Ovary (tissue), 10 donors: ENCODE measurements at places on chromosomes 5 and 9.

DNA sequence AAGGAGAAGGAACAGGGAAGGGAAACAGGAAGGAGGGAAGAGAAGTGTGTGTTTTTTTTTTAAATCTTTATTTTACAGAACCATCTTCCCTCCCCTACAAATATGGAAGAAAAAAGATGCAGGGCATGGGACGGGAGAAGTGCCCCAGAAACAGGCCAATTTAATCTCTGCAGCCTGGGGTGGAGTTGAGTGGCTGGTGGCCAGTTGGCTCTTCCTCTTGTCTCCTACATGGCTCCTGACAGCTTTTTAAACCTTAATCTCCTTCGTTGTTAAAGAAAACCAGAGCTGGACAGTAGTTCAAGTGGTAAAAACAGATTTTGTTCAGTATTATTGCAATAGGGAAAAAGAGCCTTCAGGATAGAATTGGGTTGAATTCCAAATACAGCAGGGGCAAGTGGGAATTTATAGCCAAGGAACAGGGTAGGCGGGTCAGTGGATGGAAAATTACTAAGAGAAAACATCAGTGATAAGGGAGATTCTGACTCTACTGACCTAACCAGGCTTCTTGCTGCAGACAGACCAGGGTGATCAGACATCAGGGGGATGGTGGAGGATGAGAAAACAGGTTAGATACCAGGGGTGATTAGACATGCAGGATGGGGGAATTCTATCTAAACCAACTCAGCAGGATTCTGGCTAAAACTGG is 125.1 kb upstream of the CLINT1 start:
- H3K4me1 ChIP-seq = no peaks in the 10 kb centered on the region
- no peaks in the 10 kb centered on the region for H3K27me3 ChIP-seq
- H3K27ac ChIP-seq = no peak overlapping the region
- H3K4me3 ChIP-seq = no peak overlapping the region
- no peaks in the 10 kb centered on the region for H3K36me3 ChIP-seq

- DNase-seq = no peak
- H3K27ac ChIP-seq = no peak overlapping the region
- no peaks in the 10 kb centered on the region for H3K36me3 ChIP-seq
- H3K27me3 ChIP-seq = no peaks in the 10 kb centered on the region
- no peaks in the 10 kb centered on the region for H3K4me1 ChIP-seq
- no peak overlapping the region for H3K4me3 ChIP-seq
These were observed 203.7 kb downstream of the ADAMTS12 start for GRCh38 chr5:33688066-33688465.

GRCh38 chr5:28505121-28505520 is 1466.7 kb upstream of the CDH9 start:
- no peaks in the 10 kb centered on the region for H3K36me3 ChIP-seq
- H3K4me3 ChIP-seq = no peak overlapping the region
- no peaks in the 10 kb centered on the region for H3K27me3 ChIP-seq
- H3K4me1 ChIP-seq = no peaks in the 10 kb centered on the region

- H3K27ac ChIP-seq = no peak overlapping the region
- no peak overlapping the region for H3K4me3 ChIP-seq
- no peaks in the 10 kb centered on the region for H3K4me1 ChIP-seq
- DNase-seq = no peak
These were observed 65.2 kb downstream of the TMC1 start for GRCh38 chr9:72586388-72587130.
